ENCODE measurements at places on chromosomes 1 and 21.

DNA sequence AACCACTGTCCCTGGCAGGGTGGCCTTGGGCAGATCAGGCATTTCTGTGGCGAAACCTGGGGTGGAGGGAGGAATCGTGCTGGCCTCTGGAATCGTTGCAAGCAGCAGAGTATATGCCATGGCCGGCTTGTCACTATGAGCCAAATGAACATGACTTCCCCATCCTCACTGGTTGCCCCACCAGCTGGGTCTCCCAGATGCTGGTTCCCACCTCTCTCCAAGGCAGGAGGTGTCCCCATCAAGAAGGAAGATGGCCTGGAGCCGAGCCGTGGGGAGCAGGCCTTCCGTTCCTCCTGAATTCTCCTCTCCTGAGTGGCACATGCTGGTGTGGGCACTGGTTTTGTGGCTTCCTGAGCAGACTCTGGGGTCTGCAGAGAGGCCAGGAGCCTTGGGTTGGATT, 60.2 kb upstream of the ACTRT2 start:
- DNase-seq = no peak

DNA sequence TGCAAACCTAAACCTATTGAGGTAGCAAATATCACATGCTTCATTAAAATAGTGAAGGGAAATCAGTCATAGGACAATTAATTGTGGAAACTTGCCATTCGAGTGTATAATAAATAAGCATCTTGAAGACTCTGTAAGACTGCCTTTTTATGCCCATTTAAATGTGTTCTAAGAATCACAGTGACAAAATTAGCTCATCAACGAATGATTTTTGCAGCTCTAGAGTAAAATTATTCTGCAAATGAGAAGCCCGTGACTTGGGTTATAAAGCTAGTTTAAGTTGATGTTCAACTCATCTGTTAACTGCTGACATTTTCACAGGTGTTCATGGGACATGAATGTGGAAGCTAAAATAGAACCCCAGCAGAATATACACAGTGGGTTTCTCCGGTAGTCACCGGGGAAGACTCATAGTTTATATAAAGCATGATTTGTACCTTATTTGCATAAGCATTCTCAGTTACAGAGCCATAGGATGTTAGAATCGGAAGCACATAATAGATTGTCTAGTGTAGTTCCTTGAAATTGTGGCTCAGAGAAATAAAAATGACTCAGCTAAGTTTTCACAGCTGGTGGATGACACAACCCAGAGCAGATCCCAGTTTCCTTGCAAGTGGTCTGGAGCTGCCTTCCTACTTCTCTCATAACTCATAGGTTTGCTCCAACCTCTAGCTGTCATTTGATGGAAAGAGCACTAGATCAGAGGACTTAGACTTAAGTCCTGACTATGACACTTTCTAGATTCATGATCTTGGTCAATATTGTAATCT, 107.3 kb downstream of the UCHL5 start:
- no peak for DNase-seq

DNA sequence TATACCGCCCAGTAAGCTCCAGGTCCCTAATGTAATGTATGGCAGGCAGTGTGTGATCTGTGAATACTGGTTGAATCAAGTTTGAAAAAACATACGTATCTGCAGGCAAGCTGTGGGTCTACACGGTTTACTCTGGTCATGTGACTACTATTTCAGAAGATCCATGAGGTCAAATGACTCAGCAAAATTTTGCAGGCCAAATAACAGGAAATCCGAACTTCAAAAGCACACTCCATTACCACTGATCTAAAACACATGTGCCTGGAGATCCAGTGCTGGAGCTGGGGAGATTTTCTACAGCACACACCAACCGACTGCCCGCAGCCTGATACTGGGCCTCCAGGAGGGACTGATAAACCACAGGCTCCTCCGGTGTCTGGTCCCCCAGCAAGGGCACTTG, 64.5 kb upstream of the SLC44A3 start:
- DNase-seq = peak; percentile 62

GRCh38 chr1:34406377-34406776, 229.7 kb downstream of the C1orf94 start:
- DNase-seq = no peak

DNA sequence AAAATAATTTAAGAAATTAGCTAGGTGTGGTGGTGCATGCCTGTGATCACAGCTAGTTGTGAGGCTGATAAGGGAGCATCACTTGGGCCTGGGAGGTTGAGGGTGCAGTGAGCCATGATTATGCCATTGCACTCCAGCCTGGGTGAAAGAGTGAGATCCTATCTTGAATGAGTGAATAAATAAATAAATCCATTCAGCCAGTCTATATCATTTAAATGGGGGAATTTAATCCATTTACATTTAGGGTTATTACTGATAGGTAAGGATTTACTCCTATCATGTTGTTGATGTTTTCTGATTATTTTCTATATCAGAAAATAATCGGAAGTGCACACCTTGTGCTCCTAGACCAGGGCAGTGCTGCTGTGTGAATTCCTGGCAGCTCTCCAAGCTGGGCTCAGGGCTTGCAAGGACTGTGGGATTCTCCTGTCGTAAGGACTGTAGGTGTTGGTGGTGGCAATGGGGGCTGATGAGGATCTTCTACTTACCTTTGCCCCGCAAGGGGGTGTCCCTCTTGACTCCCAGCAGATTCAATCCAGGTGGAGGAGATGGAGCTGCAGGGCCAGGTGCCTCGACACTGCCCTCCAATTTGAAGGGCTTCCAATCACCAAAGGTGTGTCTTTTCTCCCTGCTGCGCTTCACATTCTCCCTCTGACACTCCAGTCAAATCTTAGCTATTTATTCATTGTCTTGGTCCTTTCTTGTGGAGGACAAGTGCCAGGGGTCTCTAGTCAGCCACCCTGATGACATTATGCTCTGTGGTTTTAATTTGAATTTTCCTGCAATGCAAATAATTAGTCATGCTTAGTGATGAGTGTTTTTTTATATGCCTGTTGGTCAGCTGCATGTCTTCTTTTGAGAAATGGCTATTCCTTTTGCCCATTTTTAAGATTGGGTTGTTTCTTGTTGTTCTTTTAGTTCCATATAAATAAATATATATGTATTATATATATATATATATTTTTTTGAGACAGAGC, 14.1 kb upstream of the TRAPPC10 start:
- DNase-seq = no peak

GRCh38 chr21:46129846-46130651, 25.3 kb downstream of the FTCD start:
- no peak for DNase-seq

DNA sequence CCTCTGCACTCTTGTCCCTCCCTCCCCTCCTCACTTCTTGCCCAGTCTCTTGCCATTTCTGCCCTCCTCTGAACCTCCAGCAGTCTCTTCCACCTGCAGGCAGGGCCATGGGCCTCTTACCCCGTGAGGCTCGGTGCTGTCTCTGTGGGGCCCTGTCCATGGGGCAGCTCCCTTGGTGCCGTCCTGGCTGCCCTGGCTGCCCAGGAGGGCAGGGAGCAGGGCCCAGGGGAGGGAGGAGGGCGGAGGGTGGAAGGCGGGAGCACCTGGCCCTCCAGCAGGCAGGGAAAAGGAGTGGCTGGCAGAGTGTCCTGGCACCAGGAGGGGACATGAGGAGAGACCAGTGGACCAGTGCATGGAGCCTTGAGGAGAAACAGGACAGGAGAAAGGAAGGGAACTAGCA, at the start of gene RORC:
TSS of gene RORC (minus strand) at position 198 of the 400 bp plus-strand sequence. CDS start at position 160, 38 bp downstream.
- peak; percentile 54 for DNase-seq

- DNase-seq = no peak
These were observed 299.5 kb upstream of the FMN2 start for GRCh38 chr1:239792157-239792556.

- no peak for DNase-seq
These were observed 233.6 kb upstream of the FMN2 start for GRCh38 chr1:239858057-239858456.

- peak; percentile 81 for DNase-seq
These were observed at the start of gene HLX for GRCh38 chr1:220879076-220879508. HLX (plus strand) TSS chr1:220879443; CDS start chr1:220879858, 415 bp downstream.

- no peak for DNase-seq
These were observed 81.5 kb downstream of the ZNF281 start for GRCh38 chr1:200328379-200328778.

GRCh38 chr1:85611425-85611824, 30.9 kb downstream of the CCN1 start:
- DNase-seq = no peak

DNA sequence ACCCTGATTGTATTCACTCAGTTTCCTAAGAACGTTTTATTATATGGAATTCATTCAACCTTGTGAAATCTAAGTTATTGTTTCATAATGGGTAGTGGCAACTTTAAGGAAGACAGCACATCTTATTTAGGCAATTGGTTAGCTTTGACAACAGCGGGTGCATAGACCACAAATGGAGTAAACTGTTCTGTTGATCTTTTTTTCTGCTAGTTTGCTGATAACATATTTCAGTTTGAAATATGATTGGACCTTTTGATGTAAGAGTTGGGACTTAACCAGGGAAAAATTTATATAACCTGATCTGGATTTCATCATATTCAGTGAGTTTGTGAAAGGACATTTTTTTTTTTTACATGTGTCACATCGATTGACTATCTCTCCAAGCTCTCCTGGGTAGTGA, 151.7 kb downstream of the HLX start:
- DNase-seq = no peak

DNA sequence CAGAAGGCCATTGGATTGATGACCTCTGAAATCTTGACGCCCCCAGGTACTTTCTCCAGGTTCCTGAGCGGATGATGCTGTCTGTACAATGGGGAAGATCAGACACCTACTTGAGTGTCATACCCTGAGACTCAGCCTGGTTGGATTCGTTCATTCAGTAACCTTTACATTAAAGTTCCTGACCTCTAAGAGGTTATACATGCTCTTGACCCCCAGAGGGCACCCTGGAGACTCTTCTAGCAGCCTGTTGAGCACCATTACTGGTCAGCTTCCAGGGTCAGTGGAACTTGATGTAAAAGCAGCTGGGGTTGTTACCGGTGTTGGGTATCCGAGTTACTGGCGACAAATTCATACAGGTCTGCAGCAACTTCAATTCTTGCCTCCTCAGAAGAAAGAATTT, 114.3 kb upstream of the ZNF678 start:
- peak; percentile 70 for DNase-seq
